ENCODE measurements at places on chromosomes 6 and 20. TPM values are rescaled to one million over a fixed set of nuclear protein-coding genes. Genes with fewer than 3 reads are reported as not detected.
A peak's percentile ranks its signal among the peaks of the same experiment; 100 is the strongest.

- DNase-seq: peak; percentile 92
Observed at GRCh38 chr20:35768731-35769664, 2.8 kb upstream of the PHF20 start.

DNA sequence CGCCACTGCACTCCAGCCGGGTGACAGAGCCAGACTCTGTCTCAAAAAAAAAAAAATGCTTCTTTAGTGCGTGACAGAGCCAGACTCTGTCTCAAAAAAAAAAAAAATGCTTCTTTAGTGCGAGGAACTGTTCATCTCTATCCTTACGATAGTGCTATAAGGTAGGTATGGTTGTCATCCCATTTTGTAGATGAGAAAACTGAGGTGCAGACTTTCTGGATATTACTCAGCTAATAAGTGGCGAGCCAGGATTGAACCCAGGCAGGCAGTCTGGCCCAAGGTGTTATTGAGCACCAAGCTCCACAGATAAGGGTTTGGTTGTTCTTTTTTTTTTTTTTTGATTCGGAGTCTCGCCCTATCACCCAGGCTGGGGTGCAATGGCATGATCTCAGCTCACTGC is 11.9 kb downstream of the MEA1 start:
- DNase-seq: no peak

The PRR18 gene
- polyA plus RNA-seq: not detected

DNA sequence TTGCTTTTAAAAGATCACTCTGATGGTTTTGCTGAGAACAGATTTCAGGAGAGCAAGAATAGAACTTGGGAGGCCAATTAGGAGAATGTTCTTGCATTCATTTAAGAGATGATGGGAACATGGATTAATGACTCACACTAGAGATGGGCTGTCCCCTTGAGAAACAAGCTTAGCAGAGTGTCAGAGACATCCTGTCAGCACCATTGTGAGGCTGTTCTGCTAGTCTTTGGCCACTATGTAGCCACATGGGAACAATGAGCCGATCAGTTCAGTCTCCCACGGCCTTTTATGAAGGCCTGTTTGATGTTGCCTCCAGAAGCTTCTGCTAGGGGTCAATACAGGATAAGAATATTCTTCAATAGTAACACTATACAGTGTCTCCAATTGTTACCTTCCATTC is 113.0 kb upstream of the EYA4 start:
- no peak for DNase-seq

GRCh38 chr6:24923885-24924401 is 11.8 kb downstream of the RIPOR2 start:
- no peak for DNase-seq

- DNase-seq: no peak
Observed at GRCh38 chr20:19621072-19621471, 137.0 kb upstream of the RIN2 start.
